Forelimb muscle (tissue), 1 donor: ENCODE measurements at places on chromosomes 5 and 9. TPM values are rescaled to one million over a fixed set of nuclear protein-coding genes. Genes with fewer than 3 reads are reported as not detected.

Gene SLC6A18
- not detected for polyA plus RNA-seq

Gene SREK1IP1
- polyA plus RNA-seq: 11.8 TPM

Gene OR2V2
- polyA plus RNA-seq: not detected

Gene KCNV2
- 0.27 TPM for polyA plus RNA-seq

Gene PAEP
- not detected for polyA plus RNA-seq

Gene ABO
- 1.3 TPM for polyA plus RNA-seq

Gene LCNL1
- polyA plus RNA-seq: 0.61 TPM

Gene CDX1
- 0.24 TPM for polyA plus RNA-seq

Gene FAT2
- polyA plus RNA-seq: 0.66 TPM

Gene MSX2
- 0.66 TPM for polyA plus RNA-seq

Gene PCDHGA5
- 2.6 TPM for polyA plus RNA-seq

Gene DENND4C
- polyA plus RNA-seq: 23.8 TPM

Gene SLC9A3
- 1.8 TPM for polyA plus RNA-seq

Gene SUSD1
- polyA plus RNA-seq: 9.7 TPM

Gene CMYA5
- polyA plus RNA-seq: 230 TPM

Gene CARD6
- 1.2 TPM for polyA plus RNA-seq

Gene PLAC8L1
- 0.73 TPM for polyA plus RNA-seq

Gene RLN2
- polyA plus RNA-seq: 0.63 TPM

Gene MLANA
- 0.80 TPM for polyA plus RNA-seq

Gene MGAT1
- 70.7 TPM for polyA plus RNA-seq

Gene PHYHD1
- 51.5 TPM for polyA plus RNA-seq
